Melanocyte of skin (primary cell): ENCODE measurements at places on chromosomes 12 and 14. TPM values are rescaled to one million over a fixed set of nuclear protein-coding genes. Genes with fewer than 3 reads are reported as not detected.

KERA gene
- not detected in 2 replicates for total RNA-seq

PLEKHD1 gene
- under 0.01 and 0.34 TPM in 2 replicates for total RNA-seq

RND1 gene
- total RNA-seq, result under 0.01 TPM in 1 of 2 replicates, not detected in the other

SERPINA10 gene
- total RNA-seq, result not detected in 2 replicates

COX6A1 gene
- total RNA-seq, result 311 and 347 TPM in 2 replicates

CPM gene
- total RNA-seq, result 5.5 and 9.5 TPM in 2 replicates

KRT73 gene
- not detected in 2 replicates for total RNA-seq

FGF6 gene
- not detected in 2 replicates for total RNA-seq

DHRS7 gene
- total RNA-seq, result 75.0 and 143 TPM in 2 replicates

ARMH4 gene
- total RNA-seq, result 0.77 and 1.3 TPM in 2 replicates

MBIP gene
- 13.4 and 15.8 TPM in 2 replicates for total RNA-seq

SNAPC1 gene
- total RNA-seq, result 5.9 and 9.8 TPM in 2 replicates

SLC10A1 gene
- total RNA-seq, result not detected in 2 replicates

TPH2 gene
- not detected in 2 replicates for total RNA-seq

CCDC88C gene
- total RNA-seq, result under 0.01 and 0.46 TPM in 2 replicates

RPL10L gene
- not detected in 2 replicates for total RNA-seq

SOX5 gene
- 17.6 and 53.1 TPM in 2 replicates for total RNA-seq

OTX2 gene
- total RNA-seq, result not detected in 2 replicates

IQSEC3 gene
- under 0.01 TPM in 1 of 2 replicates, not detected in the other for total RNA-seq

MSRB3 gene
- 6.2 and 8.7 TPM in 2 replicates for total RNA-seq

BDKRB1 gene
- total RNA-seq, result not detected in 2 replicates

THAP2 gene
- total RNA-seq, result 2.8 and 4.0 TPM in 2 replicates

MOAP1 gene
- 24.8 and 30.9 TPM in 2 replicates for total RNA-seq

RAPGEF3 gene
- not detected in 2 replicates for total RNA-seq

CD27 gene
- not detected in 2 replicates for total RNA-seq

SPPL3 gene
- total RNA-seq, result 7.9 and 8.7 TPM in 2 replicates

PTGER2 gene
- under 0.01 TPM in 2 replicates for total RNA-seq

CMKLR1 gene
- 0.36 TPM in 1 of 2 replicates, not detected in the other for total RNA-seq

POTEM gene
- not detected in 2 replicates for total RNA-seq

ALX1 gene
- total RNA-seq, result 39.0 and 44.9 TPM in 2 replicates
